ENCODE measurements at places on chromosomes 5 and 9.

DNA sequence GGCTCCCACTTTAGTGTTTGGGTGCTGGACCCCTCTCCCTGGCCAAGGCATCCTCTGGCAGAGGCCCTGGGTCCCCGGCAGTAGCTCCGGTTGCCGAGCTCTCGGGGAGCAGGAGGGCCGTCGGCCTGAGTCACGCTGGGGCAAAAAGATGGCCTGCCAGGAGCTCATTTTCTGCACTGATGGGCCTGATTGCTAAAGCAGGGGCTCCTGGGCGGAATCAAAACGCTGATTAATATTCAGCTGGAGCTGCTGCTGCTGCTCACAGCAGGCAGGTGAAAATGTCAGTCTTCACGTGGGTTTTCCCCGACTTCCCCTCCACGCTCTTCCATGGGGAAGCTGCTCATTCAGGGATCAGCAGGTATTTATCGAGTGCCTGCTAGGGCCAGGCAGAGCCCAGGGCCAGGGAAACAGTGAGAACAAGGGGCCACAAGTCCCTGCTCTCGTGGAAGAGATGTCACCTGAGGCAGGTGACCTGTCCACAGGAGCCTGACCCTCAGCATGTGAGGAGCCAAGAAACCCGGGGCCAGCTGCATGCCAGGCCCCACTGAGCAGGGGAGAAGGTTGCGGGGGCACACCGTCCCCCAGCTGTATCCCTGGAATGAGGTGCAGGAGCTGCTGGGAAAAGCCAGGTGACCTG lies 22.1 kb downstream of the LAMC3 start:
- no peak for DNase-seq

- no peak for DNase-seq
Measured at GRCh38 chr5:89444088-89444487, 561.1 kb upstream of the MEF2C start.

DNA sequence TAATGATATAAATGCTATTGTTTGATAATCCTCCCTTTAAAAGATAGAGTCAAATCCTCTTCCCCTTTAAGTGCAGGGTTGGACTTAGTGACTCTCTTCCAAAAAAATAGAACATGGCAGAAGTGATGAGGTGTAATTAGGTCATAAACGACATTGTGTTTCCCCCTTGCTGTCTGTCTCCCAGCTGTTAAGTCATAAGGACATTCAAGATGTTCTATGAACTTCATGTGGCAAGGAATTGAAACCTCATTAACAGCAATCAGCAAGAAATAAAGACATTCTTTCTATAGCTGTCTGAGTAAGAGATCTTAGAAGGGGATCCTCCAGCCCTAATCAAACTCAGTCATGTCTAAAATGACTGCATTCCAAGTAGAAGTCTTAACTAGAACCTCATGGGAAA lies 3.3 kb upstream of the SLC25A46 start:
- DNase-seq: no peak

DNA sequence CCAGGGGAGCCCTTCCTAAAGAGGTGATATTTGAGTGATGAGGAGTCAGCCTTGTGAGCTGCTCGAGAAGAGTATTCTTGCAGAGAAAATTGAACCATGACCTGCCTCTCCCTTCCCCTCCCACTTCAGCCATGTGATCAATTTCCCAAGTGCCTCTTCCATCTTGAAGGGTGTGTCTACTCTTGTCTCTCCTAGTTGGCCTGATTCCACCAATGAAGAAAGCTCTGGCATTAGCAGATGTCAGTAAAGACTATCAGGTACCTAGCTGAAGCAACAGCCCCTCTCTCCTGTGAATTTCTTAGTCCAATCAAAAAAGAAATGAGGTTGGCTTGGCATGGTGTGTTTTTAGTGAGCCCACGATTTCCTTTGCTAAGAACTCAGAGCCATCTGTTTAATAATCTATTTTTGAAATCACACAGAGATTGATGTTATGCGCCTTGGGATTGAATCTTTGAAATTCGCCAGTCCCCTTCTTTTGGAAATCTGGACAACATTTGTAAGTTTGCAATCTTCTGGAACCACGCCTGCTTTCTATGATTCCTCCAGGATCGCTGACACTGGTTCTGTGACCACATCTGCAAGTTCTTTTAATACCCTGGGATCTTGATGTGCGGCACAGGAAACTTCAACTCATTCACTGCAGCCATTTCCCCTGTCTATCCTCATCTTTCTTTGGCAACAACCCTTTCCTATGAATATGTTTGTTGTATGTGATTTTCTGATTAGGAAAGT lies 404.6 kb downstream of the DMRT2 start:
- DNase-seq: no peak

DNA sequence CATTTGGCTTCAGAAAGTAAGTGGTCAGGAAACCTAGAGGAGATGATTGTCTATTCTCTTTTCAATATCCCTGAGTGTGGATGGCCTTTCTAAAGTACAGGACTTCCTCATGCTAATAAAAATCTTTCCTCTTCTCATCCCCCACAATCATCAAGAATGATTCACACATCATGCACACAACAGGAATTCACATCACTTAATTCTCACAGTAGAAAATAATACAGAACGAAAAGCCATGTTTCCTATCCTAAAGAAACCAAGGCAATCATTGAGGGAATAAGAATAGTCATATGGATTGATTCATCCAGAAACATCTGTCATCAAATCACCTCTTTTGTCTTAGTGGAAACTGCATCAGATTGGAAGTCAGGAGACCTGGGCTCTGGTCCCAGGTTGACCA lies 203.1 kb upstream of the PIK3R1 start:
- no peak for DNase-seq

DNA sequence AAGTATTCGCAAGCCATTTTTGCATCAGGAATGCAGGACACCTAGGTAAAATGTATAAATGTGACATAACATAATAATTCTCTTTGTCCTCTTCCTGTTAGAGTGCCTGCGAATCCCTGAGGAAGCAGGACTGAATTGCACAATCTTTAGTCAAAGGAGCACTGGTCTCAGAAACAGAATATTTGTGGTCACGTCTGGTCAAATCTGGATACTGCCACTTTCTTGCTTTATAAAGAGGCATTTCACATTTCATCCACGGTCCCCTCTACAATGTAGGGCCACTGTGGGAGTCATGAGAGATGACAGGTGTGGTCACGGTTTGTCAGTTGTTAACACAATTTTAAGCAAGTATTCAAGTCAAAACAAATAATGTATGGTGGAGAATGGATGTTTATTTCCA lies 564.0 kb downstream of the IRX1 start:
- no peak for DNase-seq

- DNase-seq: no peak
Measured at GRCh38 chr9:111970827-111971226, 74.2 kb downstream of the UGCG start.

GRCh38 chr5:33675958-33676464 lies 215.8 kb downstream of the ADAMTS12 start:
- DNase-seq: no peak

GRCh38 chr5:116564756-116565490 lies 9.7 kb downstream of the SEMA6A start:
- no peak for DNase-seq

- DNase-seq: no peak
Measured at GRCh38 chr5:93497096-93497495, 83.9 kb downstream of the NR2F1-AS1 start.

- DNase-seq: no peak
Measured at GRCh38 chr5:39209924-39210323, 9.4 kb downstream of the FYB1 start.

GRCh38 chr5:154446195-154447088 lies 645 bp downstream of the SAP30L start:
- peak; percentile 48 for DNase-seq

GRCh38 chr9:35646153-35646532 lies 4.6 kb downstream of the SIT1 start:
- peak; percentile 56 for DNase-seq

- DNase-seq: no peak
Measured at GRCh38 chr9:9326749-9327148, 1286.1 kb downstream of the PTPRD start.

GRCh38 chr5:72507231-72507906 lies at the start of gene ZNF366:
ZNF366 (minus strand) TSS chr5:72507410; CDS start chr5:72461496, 45,914 bp downstream.
- no peak for DNase-seq

- DNase-seq: peak; percentile 85
Measured at GRCh38 chr5:138952962-138953361, 77.8 kb upstream of the LRRTM2 start.

GRCh38 chr5:176879663-176880361 lies 19.3 kb downstream of the HK3 start:
- no peak for DNase-seq

DNA sequence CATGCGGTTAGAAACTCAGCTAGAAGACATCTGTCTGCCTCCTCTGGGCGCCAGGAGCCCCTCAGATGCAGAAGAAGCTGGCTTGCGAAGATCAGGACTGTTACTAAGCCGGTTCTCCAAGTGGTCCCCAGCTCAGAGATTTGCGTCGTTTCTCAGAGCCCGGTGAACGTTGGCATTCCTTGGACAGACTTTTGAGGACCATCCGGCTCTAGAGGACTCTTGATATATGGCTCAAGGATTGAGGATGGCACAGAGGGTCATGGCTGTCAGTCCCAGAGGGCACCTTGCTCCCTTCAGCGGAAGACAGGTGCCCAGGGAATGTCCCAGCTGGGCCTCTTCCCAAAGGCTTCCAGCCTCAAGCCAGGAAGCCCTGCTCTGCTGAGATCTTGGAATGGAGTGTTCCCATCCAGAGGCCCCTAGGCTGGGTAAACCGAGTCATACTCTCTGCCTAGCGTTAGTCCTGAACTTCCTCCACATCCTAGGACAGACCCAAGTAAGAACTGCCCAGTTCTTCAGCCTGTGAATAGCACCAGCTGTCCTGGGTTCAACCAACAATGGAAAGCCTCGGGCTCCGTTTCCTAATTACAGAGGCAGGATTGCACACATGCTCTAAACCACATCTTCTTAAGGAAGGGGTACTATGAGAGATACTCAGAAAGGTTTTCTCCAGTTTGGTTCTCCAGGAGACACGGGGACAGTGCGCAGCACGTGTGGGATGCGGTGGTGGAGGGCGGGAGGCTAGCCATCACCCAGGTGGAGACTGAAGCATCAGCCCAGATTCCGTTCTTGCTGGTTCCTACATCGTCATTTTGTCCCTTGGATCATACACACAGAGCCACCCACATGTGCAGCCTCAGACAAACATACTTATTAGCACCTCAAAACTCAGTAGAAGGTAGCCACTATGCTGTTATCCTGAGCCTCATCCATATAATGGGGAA lies 51.4 kb downstream of the ZNF354C start:
- DNase-seq: no peak

- DNase-seq: peak; percentile 14
Measured at GRCh38 chr9:135227641-135228251, 140.3 kb downstream of the OLFM1 start.

DNA sequence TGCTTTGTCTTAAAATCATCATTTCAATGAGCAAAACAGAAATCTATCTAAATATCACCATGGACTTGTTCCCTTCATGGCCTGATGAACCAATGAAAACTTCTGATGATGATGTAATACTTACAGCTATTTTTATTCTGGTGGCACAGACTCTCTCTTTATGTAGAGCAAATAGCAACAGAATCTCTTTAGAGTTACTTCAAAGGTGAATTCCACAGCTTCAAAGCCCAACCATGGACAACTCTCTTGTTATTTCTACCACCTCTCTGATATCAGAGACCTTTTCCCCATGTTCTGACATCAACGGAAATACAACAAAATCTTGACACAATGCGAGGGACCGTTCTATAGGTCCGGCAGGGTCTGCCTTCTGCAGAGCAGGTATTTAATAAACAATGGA lies 70.1 kb downstream of the RETREG1 start:
- no peak for DNase-seq

GRCh38 chr9:136484153-136485048 lies 1.6 kb upstream of the SEC16A start:
- peak; percentile 68 for DNase-seq

- no peak for DNase-seq
Measured at GRCh38 chr5:148083203-148083602, 19.4 kb downstream of the SPINK5 start.

DNA sequence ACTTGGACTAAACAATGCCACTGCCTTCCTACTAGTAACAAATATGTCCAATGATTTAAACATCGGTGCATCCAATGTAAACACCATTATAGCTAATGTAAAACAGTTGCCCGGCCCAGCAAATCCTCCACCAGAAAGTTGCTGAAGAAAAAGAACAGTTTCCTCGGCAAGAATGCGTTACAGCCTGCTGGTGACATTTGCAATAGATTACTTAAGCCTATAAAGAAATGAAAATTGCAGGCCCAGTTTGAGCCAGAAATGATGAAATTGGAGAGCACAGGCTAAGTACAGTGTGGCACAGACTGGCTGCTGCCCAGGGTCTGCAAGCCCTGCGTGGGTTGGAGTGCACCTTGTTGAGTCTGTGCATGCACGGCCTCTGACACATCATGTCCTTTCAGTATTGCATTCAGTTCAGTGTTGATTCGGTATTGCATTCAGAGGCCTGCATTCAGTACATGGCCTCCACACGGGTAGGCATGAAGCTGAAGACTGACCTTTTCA lies 406.0 kb upstream of the KLF4 start:
- DNase-seq: no peak

DNA sequence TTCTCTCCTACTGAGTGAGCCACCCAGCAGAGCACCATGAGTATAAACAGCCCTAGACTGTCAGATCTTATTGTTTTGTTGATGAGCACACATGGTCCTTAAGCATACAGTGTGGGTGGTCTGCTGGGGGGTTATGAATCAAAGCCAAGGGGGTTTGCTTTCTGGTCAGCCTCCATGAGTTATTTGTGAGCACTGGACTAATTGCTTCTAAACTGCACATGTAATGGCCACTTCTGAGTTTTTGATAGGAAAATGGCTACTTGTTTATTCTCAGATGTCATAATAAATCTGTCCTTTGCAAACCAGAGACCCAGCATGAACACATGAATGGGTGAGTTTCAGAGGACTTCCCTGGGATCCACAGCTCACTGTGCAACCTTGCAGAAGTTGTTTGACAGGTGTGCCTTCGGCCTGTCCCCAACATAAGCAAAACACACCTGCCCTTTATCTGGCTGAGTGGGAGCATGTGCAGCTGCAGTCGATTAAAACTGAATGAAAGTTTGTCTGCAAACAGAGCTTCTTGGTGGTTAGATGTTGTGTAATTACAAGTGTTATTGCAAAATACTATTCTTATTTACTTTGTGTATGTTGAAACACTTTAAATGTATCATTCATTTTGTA lies 35.9 kb downstream of the MAMDC2 start:
- peak; percentile 89 for DNase-seq

DNA sequence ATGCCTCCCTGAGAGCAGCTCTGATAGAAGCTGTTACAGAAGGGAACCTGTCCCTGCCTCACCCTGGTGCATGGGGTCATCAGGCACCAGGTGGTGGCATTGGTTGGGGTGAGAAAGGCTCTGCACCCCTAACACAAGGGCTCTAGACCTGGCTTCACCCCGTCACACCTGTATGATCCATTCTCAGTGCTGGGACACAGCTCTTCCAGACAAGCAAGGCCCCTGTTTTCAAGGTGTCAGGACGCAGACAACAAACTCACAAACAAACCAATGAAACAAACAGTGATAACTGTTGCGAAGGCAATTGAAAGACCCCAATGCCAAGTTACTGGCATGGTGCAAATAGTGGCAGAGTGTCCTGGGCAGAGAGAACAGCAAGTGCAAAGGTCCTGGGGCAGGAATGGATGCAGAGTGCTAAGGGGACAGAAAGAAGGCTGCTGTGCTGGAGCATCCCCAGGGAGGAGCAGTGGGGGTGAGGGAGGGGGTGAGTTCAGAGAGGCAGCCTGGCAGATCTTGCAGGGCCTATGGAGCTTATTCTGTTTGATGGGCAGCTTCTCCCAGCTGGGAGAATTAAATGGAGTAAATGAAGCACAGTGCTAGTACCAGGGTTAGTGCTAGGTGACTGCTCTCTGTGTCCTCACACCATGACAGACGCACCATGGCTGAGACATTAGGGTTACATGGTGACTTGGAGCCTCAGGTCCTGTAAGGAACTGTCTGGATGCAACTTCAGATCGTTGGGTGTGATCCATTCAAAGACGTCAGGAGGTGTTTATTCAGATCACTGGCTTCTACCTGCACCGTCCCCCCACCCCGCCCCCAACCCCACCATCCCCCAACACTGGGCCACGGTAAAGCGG lies 67.9 kb upstream of the UNC5A start:
- no peak for DNase-seq

Measured in body of pancreas (tissue), 4 donors.